Germinal center (tissue), 1 donor: ENCODE measurements at places on chromosomes 3 and 15.

DNA sequence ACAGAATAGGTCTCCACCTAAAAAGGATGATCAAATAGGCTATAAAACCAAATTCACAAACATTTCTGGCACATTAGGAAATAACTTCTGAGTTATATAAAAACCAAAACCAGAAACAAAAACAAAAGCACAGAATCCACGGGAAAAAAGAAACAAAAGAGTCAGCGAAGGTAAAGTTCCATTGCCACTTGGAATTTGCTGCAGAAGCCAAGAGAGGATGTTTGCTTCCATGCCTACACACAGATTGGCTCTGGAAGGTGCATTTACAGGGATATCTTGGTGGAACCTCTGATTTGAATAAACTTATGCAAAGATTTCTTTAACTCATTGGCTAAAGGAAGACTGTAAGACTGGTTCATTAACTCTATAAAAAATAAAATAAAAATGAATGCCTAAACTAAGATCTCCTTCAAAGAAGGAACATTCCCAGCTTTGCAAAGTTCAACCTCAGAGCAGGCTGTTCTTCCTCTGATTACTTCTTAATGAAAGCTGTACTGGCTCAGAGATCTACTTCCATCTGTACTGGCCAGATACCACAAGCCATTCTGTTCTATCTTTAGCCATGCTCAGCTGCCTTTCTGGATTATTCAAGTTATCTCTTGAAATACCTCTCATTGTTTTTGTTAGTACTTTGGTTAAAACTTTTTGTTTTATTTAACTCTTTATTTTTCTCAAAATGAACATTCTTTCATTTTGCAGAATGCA, 537.5 kb upstream of the CCDC54 start:
- no peak for DNase-seq

GRCh38 chr3:11606090-11606784, 37.5 kb downstream of the VGLL4 start:
- no peak for DNase-seq

DNA sequence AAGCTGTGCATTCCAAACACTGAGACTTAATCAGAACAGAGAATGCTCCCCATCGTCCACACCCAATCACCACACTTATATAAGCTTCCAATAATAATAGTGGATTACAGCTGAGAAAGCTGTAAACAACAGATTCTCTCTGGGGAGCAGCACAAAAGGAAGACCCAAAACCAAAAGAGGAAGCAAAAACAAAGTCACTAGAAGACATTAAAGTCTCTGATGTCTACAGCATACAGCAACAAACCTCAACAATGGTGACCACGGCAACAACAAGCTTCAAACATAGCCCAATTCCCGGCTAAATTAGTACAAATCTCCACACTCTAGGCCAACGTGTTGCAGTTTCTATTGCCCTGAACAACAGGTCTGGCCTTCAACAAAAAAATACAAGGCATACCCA, 37.7 kb downstream of the ZDHHC23 start:
- peak; percentile 51 for DNase-seq

GRCh38 chr15:29668120-29668602, 154.1 kb downstream of the TJP1 start:
- peak; percentile 57 for DNase-seq

DNA sequence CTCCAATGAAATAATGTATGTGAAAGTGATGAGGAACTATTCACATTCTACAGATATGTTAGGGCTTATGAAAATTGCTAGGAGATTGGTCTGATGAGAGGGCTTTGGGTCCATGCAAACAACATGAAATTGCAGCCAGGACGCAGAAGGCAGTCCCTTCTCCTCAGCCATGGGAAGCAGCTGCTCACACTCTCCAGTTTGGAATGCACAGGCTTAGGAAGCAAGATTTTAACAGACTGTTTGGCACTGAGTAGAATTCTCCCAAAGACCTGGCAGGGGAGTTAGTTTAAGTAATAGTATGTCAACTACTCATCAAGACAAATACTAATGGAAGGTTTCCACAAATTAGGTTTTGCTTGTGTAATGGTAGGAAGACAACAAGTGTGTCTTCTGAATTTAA, 500.7 kb upstream of the ARRDC4 start:
- DNase-seq: no peak

DNA sequence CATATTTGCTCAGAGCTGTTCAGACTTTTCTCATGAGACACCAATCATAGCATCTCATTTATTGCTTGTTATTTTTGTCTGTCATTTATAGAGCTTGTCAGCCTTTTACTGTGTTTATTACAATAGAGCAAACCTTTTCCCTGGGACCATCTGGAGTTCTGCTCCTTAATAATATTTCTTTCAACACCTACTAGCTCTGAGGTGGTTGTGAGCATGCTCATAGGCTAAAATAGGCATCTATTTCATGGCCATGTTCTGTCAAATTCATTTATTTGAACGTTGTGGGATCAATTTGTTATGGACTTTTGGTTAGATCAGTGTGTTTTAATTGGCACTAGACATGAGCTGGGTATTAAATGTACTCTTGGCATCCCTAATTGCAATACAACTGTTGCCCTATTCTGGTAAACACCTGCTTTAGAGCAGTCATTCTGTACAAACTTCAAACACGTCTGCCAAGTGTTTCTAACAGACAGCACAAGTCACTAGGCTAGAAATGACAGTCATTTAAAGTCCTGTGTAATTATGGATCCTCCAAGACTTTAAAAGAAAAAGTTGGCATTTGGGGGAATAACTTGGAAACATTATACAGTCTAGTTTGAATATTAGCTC, 766.3 kb downstream of the ZNF385D start:
- no peak for DNase-seq

GRCh38 chr3:49715611-49716121, 3.8 kb downstream of the AMIGO3 start:
- DNase-seq: no peak

- peak; percentile 54 for DNase-seq
Observed at GRCh38 chr3:64533617-64534317, 154.0 kb downstream of the ADAMTS9 start.

DNA sequence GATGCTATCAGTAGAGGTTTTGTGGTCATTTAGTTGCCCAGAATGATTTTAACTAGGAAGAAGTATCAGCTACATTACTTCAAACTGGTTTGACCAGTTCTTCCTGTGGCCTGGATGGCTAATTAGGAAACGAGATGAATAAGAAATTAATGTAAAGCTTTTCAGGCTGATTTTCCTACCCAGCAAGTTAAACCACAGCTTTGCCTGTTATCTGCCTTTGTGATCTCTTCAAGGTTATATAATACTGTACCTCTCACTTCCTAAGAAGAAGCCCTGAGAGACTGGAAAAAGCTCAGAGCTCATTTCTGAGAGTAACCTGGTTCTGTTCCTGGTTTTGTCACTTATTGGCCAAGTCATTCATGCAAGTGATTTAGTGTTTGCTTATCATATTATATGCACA, 782.2 kb upstream of the GOLIM4 start:
- no peak for DNase-seq

GRCh38 chr15:99454941-99455788, 110.6 kb upstream of the MEF2A start:
- no peak for DNase-seq

GRCh38 chr3:194364652-194365434, 4.7 kb downstream of the LRRC15 start:
- DNase-seq: no peak

- no peak for DNase-seq
Observed at GRCh38 chr15:49715211-49715610, 94.4 kb downstream of the DTWD1 start.

DNA sequence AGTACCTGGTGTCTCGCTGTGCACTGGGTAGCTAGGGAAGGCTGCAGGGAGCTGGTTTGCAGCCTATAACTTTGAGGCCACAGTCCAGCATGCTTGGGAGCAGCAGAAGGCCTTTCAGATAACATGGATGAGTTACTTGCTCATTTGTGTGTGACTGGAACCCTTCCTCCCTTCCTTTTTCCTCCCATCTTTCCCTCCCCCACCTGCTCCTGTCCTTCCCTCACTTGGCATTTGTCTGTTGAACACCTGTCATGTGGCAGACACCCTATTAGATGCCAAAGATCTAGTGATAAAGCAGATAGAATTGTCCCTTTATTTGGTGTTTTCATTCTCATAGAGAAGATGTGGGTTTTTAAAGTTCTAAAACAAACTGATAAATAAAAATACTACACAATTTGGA, 71.6 kb downstream of the LRTM1 start:
- DNase-seq: no peak

DNA sequence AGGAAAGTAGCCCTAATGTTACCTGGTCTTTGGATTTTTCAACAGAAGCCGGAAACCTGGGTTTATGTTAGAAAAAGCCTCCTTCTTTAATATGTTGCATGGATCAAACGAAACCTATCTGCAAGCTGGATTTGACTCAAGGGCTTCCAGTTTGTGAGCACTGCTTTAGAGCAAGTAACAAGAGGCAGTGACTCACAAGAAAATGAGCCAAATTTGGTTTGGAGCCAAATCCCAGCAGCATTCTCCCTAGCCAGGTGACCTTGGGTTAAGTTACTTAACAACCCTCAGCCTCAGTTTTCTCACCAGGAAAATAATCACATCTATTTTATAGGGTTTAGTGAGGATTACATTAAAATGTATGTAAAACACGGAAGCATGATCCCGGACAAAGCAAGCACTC, 215.2 kb upstream of the PRICKLE2 start:
- no peak for DNase-seq

- no peak for DNase-seq
Observed at GRCh38 chr15:58585693-58586443, 154.1 kb downstream of the LIPC start.

GRCh38 chr3:87161013-87161412, 66.1 kb upstream of the CHMP2B start:
- DNase-seq: no peak

DNA sequence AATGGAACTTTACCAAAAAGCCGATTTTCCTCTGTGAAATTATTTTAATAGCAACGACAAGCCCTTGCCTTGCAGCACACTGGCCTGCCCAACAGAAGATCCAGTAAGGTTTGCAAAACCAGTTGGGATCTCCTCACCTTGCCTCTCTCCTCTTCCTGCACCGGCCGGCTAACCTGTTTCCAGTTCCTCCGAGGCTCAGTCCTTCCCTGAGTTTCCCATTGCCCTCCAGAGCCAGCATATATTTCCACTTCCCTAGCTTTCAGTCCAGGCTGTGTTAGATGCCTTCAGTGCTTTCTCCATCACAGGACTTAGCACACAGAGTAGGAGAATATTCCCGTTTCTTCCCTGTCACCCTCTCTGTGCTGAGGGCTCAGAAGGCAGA, 60.3 kb downstream of the NOX5 start:
- no peak for DNase-seq

- DNase-seq: peak; percentile 41
Observed at GRCh38 chr3:53650424-53650823, 156.0 kb downstream of the CACNA1D start.

- DNase-seq: no peak
Observed at GRCh38 chr15:44813231-44813630, 76.9 kb downstream of the TRIM69 start.

- DNase-seq: no peak
Observed at GRCh38 chr15:57217778-57218598, 158.3 kb upstream of the CGNL1 start.

- DNase-seq: peak; percentile 8
Observed at GRCh38 chr3:188581365-188581764, 427.4 kb downstream of the LPP start.

GRCh38 chr3:149310796-149311534, 22.5 kb downstream of the TM4SF18 start:
- no peak for DNase-seq

GRCh38 chr15:72827226-72827625, 43.7 kb upstream of the ADPGK start:
- no peak for DNase-seq

DNA sequence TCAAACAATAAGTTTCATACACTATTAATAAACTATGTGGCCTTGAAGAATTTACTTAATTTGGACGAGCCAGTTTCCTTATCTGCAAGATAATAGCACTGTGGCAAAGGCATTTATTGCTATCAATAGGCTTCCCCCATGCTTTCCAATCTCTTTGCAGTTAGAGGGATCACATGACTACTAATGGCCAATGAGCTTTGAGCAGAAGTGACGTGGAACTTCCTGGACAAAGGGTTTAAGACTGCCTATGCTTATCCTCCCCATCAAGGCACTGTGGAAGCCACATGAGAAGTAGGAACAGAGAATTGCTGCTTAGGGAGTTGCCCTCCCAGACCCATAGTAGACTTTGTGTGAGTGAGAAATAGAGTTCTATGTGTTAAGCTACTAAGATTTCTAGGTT, 16.7 kb upstream of the ZMAT3 start:
- DNase-seq: peak; percentile 9

DNA sequence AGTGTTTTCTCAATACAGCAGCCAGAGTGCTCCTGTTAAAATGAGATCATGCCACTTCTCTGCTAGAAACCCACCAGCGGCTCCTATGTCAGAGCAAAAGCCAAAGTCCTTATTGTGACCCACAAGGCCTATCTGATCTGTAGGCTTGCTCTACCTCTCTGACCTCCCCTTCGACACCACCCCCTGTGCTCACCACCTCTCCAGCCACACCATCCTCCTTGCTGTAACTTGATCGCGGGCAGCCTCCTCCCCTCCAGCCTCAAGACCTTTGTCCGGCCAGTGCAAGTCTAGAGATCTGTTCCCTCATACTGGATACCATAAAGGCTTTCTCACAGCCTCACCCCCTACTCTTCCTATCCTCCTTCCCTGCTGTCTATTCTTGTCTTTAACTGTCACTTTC, 1.9 kb upstream of the IGDCC4 start:
- no peak for DNase-seq

DNA sequence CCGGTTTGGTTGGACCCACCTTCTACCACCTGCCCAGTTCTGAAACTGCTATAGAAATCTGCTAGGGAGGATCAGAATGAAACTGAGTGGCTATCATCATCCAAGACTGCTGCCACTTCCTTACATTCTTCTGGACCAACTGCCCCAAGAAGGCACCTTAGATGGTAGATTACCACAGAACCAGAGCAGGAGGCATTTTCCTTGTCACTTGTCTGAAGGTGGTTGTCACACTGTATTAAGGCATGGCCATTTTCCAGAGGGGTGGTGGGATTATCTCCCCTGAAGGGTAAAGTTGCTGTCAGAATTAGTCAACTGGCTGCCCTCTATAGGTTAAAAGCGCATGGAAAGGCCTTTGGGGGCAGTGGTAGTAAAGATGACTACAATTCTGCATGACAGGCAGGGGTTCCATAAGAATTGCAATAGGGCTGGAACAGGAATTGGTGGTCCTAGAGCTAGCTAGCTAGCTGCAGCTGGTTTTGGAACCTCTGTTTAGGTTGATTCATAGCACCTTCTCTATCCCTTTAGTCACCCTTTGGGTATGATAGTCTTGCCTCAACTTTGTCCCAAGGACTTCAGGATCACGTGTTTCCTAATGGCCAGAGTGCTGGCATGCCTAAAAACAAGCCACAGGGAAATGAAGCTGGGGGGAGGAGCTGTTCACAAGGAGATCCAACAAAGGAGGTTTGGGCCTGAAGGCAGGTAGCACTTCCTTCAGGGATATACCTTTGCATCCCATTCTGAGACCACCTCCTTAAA, 4.8 kb upstream of the CSPG5 start:
- no peak for DNase-seq
